ENCODE measurements at places on chromosomes 16 and 17. TPM values are rescaled to one million over a fixed set of nuclear protein-coding genes. Genes with fewer than 3 reads are reported as not detected.

- no peak for DNase-seq
Observed at GRCh38 chr17:67487506-67487905, 110.4 kb downstream of the PITPNC1 start.

DNA sequence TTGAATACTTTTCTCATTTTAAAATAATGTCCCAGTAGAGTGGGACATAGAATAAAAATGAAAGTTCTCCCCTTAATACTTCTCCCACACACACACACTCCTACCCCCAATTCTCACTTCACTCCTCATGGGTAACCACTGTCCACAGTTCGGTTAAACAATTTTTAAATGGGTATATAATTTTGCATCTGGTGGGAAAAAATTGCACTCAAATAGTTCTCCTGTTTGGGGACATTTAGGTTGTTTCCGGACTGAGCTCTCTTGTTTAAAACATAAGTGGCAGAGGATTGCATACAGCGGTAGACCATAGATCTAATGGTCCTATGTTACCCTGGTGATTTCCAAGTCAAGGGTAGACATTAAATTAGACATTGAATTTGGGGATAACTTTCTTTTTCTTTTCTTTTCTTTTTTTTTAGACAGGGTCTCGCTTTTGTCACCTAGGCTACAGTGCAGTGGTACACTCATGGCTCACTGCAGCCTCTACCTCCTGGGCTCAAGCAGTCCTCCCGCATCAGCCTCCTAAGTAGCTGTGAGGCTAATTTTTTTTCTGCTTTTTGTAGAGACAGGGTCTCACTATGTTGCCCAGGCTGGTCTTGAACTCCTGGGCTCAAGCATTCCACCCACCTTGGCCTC, 138.3 kb downstream of the SOCS1 start:
- no peak for DNase-seq

DNA sequence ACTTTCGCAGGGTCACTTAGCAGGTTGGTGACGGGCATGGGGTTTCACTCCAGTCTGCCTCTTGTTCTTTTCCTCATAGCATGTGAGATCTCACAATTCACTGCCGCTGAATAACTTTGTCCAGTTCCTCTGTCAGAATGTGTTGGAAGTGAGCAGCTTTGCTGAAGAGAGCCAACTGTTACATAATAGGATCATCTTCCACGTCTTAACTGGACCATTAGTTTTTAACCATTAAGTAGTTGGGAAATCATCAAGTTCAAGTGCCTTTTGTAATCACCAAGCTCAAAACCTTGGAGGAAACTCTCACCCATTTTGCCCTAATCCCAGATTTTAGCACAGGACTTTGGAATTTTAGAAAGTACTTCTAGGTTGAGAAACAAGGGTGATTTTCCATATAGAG, 290.6 kb downstream of the WWOX start:
- no peak for DNase-seq

GRCh38 chr17:35519439-35519838, 18.0 kb downstream of the SLFN12L start:
- DNase-seq, result no peak

The C16orf96 gene
- 0.11 TPM for total RNA-seq

Measured in urinary bladder (tissue), 4 donors.